ENCODE measurements at places on chromosomes 12 and 14. TPM values are rescaled to one million over a fixed set of nuclear protein-coding genes. Genes with fewer than 3 reads are reported as not detected.
A peak's percentile ranks its signal among the peaks of the same experiment; 100 is the strongest.

- H3K4me3 ChIP-seq: no peak overlapping the region
- peak overlapping the region; percentile 73 for H3K27ac ChIP-seq
- no peaks in the 10 kb centered on the region for H3K36me3 ChIP-seq
- no peaks in the 10 kb centered on the region for H3K27me3 ChIP-seq
- peaks cover 73% of the 10 kb centered on the region for H3K4me1 ChIP-seq
Measured at GRCh38 chr14:21042918-21043317, 756 bp downstream of the RNASE7 start.

GRCh38 chr12:11756022-11756421, 106.5 kb downstream of the ETV6 start:
- H3K4me1 ChIP-seq: peaks cover 45% of the 10 kb centered on the region
- peak overlapping the region; percentile 30 for H3K4me3 ChIP-seq
- DNase-seq: peak; percentile 57
- H3K27ac ChIP-seq: peak overlapping the region; percentile 50

DNA sequence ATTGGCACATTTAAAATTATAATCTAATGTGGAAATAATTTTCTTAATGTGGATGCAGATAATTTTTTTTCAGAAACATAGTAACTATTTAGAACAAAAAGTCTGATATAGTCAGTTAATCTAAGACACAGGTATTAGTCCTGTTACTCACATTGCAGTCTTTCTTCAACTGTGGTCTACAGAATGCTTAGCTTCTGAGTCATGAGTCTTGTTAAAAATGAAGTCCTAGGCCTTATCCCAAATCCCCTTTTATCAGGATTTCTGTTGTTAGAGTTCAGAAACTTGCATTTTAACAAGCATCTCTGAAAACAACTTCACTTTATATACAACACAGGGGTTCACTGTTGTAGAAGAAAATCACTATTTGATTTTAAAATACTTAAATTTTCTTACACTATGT, 112.2 kb downstream of the SLC16A7 start:
- H3K27me3 ChIP-seq: no peaks in the 10 kb centered on the region
- H3K4me1 ChIP-seq: no peaks in the 10 kb centered on the region
- H3K4me3 ChIP-seq: no peak overlapping the region
- H3K27ac ChIP-seq: no peak overlapping the region

- no peak overlapping the region for H3K4me3 ChIP-seq
- no peaks in the 10 kb centered on the region for H3K4me1 ChIP-seq
- no peaks in the 10 kb centered on the region for H3K36me3 ChIP-seq
- H3K27me3 ChIP-seq: no peaks in the 10 kb centered on the region
Measured at GRCh38 chr12:100027671-100028070, 42.9 kb upstream of the ANKS1B start.

- H3K4me3 ChIP-seq: no peak overlapping the region
- DNase-seq: no peak
Measured at GRCh38 chr14:105858676-105859025, 332.3 kb downstream of the TMEM121 start.

GRCh38 chr12:17878714-17879113, 211.3 kb downstream of the RERGL start:
- no peaks in the 10 kb centered on the region for H3K36me3 ChIP-seq
- H3K4me3 ChIP-seq: no peak overlapping the region
- no peaks in the 10 kb centered on the region for H3K27me3 ChIP-seq
- no peak for DNase-seq
- no peak overlapping the region for H3K27ac ChIP-seq
- no peaks in the 10 kb centered on the region for H3K4me1 ChIP-seq

GRCh38 chr12:4742416-4742970, 22.3 kb downstream of the GALNT8 start:
- no peaks in the 10 kb centered on the region for H3K36me3 ChIP-seq
- no peaks in the 10 kb centered on the region for H3K4me1 ChIP-seq
- H3K27me3 ChIP-seq: no peaks in the 10 kb centered on the region
- no peak overlapping the region for H3K4me3 ChIP-seq
- H3K27ac ChIP-seq: no peak overlapping the region

DNA sequence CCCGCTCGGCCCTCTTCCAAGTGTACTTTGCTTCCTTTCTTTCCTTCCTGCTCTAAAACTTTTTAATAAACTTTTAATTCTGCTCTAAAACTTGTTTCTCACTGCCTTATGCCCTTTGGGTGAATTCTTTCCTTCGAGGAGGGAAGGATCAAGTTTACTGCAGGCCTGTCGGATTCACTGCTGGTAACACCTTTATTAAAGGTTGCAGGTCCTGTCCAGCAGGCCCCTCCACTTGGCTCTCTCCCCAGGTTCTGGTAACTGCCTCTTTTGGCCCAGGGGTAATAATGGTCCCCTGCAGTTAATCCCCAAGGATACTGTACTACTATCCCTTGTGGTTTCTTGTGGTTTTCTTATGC, 152.7 kb upstream of the EEA1 start:
- H3K4me1 ChIP-seq: no peaks in the 10 kb centered on the region
- H3K4me3 ChIP-seq: no peak overlapping the region
- no peak overlapping the region for H3K27ac ChIP-seq

DNA sequence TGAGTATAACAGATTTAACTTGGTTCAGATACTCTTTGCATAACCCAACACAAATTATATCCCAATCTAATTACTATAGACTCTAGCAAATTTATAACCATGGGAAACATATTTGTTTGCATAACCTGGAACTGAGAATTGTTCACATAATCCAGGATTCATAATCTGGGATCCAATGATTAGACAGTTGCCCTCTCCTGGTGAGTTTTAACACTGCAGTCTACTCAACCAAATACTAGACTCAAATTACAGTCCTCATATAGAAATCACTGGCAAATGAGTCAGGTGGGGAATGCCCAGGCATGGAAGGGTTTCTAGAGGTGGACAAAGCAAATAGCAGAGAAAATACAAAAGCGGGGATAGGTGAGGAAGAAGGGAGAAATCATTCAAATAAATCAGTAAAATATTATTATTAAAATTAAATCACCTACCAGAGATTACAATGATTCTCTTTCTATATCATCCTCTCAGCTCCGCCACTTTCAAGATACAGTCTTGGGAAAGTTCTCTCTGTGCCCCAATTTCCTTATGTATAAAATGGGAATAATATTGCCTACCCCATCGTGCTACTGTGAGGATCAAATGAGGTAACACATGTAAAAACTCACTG, 9.4 kb downstream of the GCH1 start:
- no peaks in the 10 kb centered on the region for H3K4me1 ChIP-seq
- DNase-seq: no peak
- H3K27ac ChIP-seq: no peak overlapping the region
- H3K4me3 ChIP-seq: no peak overlapping the region
- no peaks in the 10 kb centered on the region for H3K36me3 ChIP-seq

DNA sequence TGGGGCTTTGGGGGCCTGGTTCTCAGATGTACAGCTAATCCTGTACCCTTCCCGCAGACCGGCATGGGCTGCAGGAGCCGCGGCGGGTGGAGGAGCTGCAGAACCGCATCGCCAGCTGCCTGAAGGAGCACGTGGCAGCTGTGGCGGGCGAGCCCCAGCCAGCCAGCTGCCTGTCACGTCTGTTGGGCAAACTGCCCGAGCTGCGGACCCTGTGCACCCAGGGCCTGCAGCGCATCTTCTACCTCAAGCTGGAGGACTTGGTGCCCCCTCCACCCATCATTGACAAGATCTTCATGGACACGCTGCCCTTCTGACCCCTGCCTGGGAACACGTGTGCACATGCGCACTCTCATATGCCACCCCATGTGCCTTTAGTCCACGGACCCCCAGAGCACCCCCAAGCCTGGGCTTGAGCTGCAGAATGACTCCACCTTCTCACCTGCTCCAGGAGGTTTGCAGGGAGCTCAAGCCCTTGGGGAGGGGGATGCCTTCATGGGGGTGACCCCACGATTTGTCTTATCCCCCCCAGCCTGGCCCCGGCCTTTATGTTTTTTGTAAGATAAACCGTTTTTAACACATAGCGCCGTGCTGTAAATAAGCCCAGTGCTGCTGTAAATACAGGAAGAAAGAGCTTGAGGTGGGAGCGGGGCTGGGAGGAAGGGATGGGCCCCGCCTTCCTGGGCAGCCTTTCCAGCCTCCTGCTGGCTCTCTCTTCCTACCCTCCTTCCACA, 7.6 kb downstream of the NR4A1 start:
- H3K36me3 ChIP-seq: peaks cover 4% of the 10 kb centered on the region
- H3K27ac ChIP-seq: peak overlapping the region; percentile 14
- peaks cover 23% of the 10 kb centered on the region for H3K4me1 ChIP-seq
- no peaks in the 10 kb centered on the region for H3K27me3 ChIP-seq
- no peak for DNase-seq

DNA sequence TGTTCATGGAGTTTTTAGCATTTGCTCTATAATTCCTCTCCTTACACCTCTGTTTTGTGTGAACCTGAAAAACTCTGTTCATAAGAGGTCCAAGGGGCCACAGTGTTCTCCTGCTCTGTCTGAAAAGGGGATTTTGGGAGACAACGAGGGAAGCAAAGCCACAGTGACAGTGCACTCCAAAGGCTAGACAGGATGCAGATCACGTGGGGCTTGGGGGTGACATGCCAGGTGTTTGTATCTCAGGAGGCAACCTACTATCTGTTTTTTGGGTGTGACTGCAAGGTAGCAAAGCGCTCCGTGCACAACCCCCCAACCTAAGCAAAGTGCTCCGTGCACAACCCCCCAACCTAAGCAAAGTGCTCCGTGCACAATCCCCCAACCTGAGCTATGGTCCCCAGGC, 5.1 kb upstream of the CHD4 start:
- H3K4me3 ChIP-seq: no peak overlapping the region
- DNase-seq: no peak
- peaks cover 13% of the 10 kb centered on the region for H3K4me1 ChIP-seq
- H3K36me3 ChIP-seq: no peaks in the 10 kb centered on the region
- peak overlapping the region; percentile 30 for H3K27ac ChIP-seq

Gene GNS
- 44.7 TPM for total RNA-seq

Gene HOXC13
- total RNA-seq: not detected

Gene BHLHE41
- 10.3 TPM for total RNA-seq

Gene PPP1R1A
- total RNA-seq: 215 TPM

Gene CBLN3
- 0.69 TPM for total RNA-seq

Gene GALNT9
- not detected for total RNA-seq

Gene TMEM119
- total RNA-seq: 0.36 TPM

Gene SLC38A4
- total RNA-seq: 12.8 TPM
